Osteoblast (primary cell): ENCODE measurements at places on chromosomes 16 and 17.

DNA sequence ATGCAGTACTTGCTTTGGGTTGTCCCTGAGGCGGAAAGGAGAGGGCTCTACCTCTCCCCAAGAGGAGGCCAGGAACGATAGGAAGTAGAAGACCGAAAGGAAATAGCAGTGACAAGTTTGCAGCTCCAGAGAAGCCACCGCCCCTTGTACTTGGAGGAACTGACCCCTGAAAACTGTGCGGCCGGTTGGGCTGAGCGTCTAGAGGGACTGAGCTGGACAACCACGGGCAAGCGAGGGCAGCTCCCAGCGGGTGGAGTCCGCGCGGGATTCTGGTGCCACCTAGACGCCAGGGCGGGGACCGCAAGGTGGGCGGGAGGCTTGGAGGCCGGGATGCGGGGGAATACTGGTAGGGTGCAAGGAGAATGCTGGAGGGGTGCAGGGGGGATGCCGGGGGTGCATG is 1.3 kb upstream of the SLC6A4 start:
- DNase-seq, result peak; percentile 92

- DNase-seq, result no peak
Measured at GRCh38 chr17:76775021-76775600, 37.2 kb downstream of the MFSD11 start.

DNA sequence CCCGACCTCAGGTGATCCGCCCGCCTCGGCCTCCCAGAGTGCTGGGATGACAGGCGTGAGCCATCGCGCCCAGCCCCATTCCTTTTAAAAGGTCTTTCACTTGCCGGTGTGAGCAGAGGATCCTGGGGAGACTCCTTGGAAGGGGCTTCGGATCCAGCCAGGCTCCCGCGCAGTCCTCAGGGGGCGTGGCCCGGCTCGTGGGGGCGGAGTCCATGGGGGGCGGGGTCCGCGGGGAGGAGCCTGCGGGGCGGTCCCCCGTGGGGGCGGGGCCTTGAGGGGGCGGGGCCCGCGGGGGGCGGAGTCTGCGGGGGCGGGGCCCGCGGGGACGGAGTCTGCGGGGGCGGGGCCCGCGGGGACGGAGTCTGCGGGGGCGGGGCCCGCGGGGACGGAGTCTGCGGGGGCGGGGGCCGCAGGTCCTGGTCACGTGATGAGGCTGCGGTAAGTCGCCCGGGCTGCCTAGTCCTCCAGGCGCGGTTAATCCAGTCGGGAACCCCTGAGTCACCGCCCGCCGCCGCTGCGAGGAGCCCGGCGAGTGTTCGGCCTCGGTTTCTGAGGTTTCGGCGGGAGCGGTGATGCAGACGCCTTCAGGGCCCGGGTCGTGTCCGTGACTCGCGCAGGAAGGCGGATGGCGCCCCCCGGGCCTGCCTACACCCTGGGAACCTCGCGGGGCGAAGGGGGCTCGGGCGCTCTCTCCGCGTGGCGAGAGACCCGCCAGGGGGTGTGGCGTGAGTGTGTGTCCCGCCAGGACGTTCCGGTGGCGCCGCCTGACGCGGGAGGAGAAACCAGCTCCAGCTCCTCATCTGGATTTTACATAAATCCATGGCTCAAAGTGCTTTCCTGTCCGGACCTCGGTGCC is 23.6 kb upstream of the ABR start:
- DNase-seq, result peak; percentile 97

DNA sequence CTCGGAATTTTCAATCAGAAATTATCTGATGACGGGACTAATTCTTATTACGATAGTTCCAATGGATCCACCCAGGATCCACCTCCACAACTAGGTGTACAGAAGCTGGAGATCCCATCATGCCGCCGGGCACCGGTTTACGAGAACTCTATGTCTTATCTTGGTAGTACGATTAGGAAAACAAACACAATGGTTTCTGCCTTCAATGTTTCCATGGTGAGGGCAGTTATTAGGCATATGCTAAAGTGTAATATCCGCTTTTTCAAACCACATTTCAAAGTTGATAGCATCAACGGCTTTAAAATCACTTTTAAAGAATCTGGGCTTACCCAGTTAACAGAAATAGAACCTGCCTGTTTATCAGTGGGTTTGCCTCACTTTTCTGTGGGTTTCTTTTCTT is 705.7 kb downstream of the MAF start:
- DNase-seq, result no peak

- no peak for DNase-seq
Measured at GRCh38 chr17:22304667-22305303, 612.5 kb downstream of the KCNJ18 start.

DNA sequence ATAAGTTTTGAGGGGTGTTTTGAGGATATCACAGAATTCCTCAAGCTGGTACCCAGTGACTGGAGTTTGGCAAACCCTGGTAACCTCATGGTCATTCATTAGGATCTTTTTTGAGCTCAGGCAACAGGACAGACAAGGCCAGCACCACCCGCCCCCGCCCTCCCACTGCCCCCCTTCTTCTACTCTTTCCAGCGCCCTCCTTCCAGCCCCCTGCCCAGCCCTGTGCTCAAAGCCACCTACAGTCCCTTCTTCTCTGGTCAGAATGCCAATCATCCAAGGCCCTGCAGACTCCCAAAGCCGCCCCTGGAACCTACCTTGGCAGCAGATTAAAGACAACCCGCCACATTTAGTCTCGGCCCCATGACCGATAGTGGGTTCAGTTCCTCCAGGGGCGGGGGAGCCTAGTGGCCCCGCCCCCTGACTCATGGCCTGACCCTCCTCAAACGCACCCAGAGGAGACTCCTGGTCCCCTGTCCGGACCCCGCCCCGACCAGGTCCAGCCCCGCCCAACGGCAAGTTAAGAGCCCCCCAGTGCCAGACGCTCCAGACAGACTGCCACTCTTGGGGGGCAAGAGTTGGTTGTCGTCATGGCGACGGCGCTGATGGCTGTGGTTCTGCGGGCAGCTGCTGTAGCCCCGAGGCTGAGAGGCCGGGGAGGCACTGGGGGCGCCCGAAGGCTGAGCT is at the start of gene NAGS:
TSS of gene NAGS (plus strand) at position 546 of the 684 bp plus-strand sequence. CDS start at position 588, 42 bp downstream.
- peak; percentile 78 for DNase-seq

- DNase-seq, result no peak
Measured at GRCh38 chr17:66978514-66979061, 14.1 kb downstream of the CACNG4 start.

DNA sequence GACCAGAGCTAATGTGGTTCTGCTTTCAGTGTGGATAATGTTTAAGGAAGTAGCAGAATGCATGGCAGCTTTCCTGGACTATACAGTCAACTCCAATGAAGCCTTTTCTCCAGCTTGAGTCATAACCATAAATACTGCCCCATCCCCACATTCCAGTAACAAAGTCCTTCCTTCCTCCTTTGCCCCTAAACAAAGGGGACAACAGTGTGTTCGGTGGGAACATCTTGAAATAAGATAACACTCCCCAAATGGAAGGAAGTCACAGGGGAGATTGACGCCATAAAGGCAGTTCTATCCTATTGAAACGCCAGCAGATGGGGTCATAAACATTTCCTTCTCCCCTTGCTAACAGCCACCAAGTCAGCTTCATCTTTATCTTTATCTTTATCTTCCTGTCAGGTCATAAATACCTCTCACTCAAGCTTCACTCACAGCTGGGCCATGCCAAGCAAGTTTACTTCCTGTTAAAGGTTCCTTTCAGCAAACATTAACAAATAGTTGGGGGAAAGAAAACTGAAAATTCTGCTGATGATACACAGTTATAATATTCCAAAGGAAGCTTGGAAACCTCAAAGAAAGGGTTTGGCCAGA is 136.7 kb downstream of the SNX11 start:
- no peak for DNase-seq

GRCh38 chr17:66930933-66931332 is 33.6 kb upstream of the CACNG4 start:
- DNase-seq, result no peak

DNA sequence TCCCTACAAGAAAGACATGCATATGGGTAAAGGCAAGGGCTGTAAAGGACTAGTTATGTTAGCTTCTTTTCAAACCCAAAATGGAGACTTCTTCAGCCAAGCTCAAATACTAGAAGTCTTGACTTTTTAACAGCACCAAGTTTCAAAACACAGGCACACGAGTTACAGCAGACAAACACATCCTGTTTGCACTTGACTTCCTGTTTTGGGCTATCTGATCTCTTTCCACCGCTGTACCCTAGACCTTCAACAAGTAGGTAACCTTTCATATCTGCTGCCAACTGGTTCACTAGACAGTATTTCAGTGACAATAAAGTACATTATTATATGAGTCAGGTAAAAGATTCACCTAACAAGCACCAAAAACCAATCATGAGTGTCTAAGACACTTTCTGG is 12.3 kb downstream of the RFFL start:
- no peak for DNase-seq

GRCh38 chr17:68821860-68822696 is 133.1 kb downstream of the ABCA8 start:
- peak; percentile 86 for DNase-seq

DNA sequence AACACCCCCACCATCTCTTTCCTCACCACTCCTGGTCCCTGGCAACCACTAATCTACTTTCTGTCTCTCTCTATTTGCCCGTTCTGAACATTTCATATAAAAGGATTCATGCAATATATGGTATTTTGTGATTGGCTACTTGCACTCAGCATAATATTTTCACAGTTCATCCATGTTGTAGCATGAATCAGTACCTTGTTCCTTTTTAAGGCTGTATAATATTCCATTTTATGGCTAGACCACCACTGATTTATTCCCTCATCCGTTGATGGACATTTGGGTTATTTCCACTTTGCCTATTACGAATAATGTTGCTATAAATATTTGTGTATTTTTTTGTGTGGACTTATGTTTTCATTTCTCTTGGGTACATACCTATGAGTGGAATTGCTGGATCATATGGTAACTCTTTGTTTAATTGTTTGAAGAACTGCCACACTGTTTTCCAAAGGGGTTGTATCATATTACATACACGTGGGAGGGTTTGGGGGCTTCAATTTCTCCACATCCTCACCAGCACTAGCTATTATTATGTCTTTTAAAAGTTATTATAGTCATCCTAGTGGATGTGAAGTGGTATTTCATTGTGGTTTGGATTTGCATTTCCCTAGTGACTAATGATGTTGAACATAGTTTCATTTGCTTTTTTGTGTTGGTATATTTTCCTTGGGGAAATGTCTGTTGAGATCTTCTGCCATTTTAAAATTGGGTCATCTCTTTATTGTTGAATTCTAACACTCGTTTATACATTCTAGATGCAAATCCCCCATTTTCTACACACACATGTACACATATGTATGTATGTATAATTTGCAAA is 26.3 kb downstream of the SEC14L5 start:
- DNase-seq, result peak; percentile 90

DNA sequence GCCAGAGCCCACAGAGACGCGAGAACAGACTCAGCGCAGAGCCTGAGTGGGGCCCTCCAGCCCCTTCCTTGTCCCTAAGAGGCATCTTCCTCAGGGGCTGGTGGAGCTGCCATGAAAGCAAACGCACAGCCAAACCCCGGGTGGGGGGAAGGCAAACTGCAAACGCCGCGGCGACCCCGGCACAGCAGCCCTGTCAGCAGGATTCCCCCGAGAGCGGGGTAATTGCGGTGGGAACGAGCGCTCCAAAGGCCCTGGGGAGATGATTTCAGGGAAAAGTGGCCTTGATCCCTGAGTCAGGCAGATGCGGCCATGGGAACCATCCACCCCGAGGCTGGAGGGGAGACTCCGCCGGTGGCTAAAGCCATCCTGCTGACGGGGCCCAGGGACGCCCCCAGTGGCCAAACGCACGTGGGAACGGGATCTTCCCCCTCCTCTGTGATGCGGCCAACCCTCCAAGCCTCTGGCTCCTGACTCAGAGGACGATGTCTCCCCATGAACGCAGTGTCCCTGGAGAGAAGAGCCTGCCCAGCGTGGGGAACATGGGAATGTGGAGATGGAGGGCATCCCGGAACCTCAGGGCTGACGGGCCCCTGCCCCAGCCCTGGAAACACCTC is 25.1 kb downstream of the SLC7A5 start:
- DNase-seq, result peak; percentile 98

- DNase-seq, result no peak
Measured at GRCh38 chr16:49455991-49456745, 82.6 kb downstream of the C16orf78 start.

DNA sequence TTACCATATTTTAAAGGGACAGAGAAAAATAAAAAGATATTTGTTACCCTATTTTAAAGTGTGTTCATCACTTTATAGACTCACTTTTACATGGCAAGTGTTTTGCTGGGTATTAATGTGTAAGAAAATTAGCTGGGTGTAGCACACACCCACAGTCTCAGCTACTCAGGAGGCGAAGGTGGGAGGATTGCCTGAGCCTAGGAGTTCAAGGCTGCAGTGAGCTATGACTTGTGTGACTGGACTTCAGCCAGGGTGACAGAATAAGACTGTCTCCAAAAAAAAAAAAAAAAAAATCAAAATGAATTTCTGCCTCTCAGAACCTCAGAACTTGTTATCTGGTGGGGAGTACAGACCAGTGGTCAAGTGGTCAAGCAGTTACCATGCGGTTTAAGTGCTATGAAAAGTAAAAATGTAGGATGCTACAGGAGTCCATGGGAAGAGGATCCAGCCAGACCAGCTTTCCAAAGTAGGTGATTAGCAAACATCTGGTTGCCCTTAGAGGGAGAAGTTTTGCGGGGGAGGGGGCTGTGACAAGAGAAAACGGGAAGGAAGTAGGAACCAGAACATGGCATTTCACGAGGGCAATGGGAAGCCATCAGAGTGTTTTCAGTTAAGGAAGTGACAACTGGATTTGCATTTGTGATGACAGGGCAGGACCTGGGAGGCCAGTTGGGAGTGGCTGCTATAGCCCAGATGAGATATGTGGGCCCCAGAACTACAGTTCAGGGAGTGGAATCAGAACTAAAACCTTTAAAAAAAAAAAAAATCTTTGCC is 13.9 kb downstream of the CNEP1R1 start:
- DNase-seq, result no peak

DNA sequence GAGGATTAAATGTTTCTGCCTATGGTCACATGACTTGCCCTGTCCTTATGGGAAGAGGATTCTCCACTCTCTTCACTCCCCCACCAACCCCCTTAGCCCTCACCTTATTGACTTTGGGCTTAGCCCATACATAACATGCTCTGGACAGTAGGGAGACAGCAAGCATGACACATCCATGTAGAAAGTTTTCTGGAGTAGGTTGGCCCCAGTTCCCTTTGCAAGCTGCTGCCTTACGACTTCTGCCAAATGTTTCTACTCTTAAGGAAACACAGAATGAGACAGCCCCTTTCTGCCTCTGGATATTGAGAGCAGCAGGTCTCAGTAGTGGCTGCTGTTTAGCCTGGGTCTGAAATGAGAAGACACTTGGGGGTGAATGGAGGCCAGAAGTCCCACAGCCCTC is 282.2 kb downstream of the MAP2K6 start:
- peak; percentile 47 for DNase-seq

DNA sequence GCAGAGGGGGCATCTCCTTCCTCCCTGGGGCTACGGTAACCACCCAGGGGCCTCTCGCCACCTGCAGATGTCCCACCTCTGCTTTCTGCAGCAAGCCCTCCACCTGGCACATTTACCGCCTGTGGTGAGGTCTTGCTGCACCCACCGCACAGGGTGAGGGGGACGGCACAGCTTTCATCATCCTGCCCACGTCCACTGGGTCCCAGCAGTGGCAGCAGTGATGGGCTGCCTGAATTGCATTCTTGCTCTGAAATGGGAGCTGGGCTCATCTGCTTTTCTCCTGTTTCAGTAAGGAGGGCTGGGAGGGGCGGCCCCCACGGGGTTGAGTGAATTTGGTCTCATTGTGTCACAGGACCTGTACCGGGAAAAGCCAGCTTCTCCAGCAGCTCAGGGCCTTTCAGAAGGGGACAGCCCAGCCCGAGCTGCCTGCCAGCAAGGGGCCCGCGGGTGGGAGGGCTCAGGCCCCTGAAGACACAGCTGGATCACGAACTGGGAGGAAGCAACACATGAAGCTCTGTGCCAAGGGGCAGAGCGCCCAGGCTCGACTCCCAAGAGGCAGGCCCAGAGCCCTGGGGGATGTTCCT is 12.7 kb downstream of the DNAAF8 start:
- DNase-seq, result peak; percentile 82

GRCh38 chr17:40139566-40140058 is 725 bp upstream of the CASC3 start:
- no peak for DNase-seq
